Ovary (tissue), 10 donors: ENCODE measurements at places on chromosomes 2 and 18.

DNA sequence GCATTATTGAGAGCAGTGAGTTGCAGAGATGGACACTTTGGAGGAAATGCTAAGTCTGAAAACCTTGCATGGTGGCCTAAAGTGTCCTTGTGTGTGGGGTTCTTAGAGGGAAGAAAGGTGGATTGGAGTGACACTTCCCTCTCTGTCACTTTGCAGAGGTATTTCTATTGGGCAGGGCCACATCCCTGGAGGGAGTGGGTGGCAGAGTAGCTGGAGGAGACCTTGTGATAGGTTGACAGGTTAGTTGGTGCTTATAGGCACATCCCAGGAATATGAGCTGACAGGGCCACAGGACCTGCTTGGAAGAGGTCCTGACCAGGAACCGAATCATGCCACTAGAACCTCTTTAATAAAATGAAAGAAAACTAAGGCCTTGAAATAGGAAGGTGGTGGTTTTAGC, 972 bp upstream of the IGFBP5 start:
- DNase-seq: no peak

GRCh38 chr2:154261473-154262027, 389.8 kb downstream of the GALNT13 start:
- no peak for DNase-seq

DNA sequence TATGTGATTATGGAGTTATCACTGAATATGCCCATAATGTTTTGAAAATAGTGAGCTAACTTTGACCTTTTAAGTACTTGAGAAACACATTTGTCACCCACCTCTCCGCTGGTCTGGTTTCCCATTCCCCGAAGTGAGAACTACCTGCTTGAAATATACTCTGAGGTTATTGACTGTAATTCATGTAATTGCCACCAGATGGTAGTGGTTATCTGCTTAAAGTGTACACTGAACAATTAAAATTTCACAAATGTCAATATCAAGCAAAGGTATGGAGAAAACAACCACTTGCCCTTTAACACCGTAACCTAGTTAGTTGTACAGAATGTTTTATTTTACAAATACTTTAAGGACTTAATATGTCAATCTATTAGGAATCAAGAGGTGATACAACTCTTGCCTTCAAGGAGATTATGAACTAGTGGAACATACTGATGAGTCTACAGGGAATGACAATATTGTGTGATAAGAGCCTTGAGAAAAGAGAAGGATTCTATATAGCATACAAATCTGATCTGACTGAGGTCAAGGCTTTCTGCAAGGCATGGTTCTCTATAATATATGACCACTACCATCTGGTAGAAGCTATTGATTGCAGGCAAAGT, 316.8 kb upstream of the KCNH7 start:
- DNase-seq: no peak

GRCh38 chr2:230323385-230324106, 3.4 kb upstream of the SP140L start:
- no peak for DNase-seq

DNA sequence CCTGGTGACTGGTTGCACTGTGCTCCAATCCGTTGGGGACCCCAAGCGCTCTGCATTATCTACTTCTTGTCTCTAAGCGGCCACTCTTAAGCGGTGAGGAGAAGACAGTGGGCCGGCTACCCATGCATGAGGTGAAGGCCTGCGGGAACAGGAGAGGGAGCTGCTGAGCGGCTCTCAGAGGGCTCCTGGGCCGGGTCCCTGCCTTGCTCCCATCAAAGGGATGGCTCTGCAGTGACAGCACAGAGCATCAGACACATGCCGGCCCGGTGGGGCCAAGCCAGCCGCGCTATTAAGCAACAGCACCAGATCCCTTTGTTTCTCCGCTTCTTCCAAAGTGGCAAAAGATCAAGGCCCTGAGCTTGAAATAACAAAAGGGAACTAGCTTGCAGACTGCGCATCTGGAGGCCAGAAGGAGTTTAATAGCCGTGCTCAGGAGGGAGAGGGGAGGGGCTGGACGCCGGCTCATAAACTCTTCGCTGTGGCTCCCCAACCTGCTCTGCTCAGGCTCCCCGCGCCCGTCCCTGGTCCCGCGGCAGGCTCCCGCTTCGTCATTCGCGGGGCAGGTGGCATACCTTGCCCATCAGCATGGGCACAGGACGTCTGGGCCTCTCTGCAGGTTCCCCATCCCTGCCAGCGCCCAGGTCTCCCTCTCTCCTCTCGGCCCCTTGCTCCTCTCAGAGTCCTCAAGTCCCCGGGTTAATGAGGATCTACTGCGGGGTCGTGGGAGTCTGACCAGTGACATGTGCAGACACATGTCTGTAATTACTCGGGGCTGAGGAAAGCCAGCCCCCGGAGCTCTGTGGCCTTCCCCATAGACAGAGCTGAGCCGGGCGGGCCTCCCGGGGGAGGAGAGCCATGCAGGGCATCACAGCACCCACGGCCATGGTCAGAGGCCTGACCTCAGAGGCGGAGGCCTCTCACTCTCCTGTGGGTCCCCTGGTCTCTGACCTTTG, 96.7 kb downstream of the ASB1 start:
- DNase-seq: peak; percentile 85

- no peak for DNase-seq
These were observed 624.3 kb upstream of the FANCL start for GRCh38 chr2:58865436-58865835.

GRCh38 chr2:218882866-218883366, 2.3 kb downstream of the WNT10A start:
- DNase-seq: no peak

DNA sequence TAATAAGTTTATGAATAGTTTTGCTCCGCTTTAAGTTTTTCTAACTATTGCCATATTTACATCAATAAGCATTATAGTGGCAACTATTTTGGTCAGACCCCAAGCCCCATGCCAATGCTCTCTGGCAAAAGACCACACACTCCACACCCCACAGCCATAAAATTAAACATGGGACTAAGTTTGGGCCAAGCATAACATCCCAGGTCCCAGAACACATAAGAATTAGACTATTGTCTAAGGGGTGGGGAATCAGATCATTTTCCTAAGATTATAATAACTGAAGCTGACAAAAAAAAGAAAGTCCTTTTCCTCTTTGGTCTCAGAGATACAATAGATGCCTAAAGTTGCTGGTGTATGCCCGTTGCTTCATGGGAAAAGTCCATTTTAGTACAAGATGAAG, 46.3 kb downstream of the EXOC6B start:
- no peak for DNase-seq

DNA sequence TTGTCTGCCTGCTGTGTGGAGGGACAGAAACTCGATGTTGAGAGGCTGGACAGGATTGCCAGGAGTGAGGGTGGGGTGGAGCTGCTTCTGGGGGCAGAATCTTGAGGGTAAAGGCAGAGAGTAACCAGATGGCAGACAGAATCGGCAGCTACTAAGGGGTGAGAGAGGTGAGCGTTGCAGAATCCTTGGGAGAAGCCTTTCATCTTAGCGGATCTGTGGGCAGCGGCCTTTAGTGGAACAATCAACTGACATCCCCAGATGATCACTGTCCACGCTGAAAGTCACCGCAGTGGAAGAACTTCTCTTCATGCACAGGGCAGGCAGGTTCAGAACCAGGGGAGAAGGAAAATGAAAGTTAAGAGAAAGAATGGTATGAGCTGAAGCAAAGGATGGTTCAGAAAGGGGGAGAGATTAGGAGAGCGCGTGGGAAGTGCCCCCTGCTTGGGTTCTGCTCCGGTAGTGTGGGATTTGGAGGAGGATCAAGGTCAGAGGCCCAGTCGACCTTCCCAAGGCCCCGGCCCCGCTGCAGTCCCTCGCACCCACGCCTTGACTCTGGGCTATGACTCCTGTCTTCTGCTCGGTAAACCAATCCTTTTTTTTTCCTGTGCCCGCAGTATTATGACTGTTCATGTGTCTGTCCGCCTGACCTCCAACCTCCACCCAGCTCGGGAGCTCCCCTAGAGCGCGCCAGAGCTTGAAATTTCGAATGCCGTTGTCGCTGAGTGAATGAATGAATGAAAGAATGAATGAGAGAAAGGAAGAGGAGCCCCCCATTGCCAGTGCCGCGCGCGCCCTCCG, 584 bp downstream of the BOLA3 start:
- DNase-seq: no peak

DNA sequence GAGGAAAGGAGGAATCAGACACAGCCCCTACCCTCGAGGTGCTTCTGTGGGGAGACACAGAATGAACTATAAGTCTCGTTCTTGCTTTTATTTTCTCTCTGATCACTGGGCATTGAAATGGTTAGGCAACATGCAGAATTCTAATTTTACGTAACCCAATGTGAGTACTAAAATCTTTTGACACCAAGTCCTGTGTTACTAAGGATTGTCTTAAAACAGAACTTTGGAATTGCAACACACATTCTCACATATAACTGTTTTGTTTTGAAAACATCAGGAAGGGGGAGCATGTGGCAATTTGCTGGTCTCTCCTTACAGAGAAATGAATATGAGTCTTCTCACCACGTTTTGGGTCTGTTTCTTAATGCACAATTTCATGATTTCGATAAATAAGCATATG, 23.6 kb upstream of the SULT1C4 start:
- no peak for DNase-seq

GRCh38 chr2:215020283-215020682, 118.1 kb downstream of the ABCA12 start:
- DNase-seq: no peak

DNA sequence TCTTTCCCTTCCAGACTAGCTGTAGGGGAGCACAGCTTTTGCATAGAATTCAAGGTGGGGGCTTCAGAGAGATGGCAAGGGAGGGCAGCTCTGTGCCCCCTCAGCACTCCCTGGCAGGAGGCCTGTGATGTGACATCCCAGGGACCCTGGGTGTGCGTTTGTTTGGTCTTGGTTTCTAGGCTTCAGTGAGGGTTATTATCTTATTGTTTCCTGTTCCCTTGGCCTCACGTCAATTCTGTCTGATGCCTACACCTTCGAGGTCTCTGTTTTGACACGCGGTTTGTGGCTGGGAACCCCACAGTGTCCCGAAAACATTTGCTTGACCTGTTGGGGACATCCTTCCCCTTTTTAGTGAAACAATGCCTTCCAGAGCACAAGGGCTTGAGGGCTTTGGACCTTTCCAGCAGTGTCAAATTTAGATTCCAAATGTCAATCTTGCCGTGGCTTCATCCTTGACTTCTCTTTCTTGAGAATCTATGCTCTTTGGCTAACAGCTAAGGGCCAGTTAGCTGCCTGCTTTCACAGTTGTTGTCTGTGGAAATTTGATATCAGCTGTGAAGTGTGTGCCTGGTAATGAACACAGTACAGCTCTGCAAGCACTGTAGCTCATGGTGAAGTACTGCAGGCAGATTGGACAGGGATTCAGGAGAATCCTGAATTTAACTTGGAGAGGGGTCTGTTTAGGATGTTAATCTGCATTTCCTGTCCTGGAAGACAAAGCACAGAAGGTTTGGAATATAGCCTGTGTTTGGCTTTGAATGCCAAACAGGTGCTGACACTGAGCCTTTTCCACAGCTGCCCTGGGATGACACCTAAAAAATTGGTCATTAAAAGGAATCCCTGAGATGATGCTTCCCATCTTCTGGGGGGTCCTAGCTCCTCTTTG, 108.2 kb upstream of the CXCR4 start:
- no peak for DNase-seq

DNA sequence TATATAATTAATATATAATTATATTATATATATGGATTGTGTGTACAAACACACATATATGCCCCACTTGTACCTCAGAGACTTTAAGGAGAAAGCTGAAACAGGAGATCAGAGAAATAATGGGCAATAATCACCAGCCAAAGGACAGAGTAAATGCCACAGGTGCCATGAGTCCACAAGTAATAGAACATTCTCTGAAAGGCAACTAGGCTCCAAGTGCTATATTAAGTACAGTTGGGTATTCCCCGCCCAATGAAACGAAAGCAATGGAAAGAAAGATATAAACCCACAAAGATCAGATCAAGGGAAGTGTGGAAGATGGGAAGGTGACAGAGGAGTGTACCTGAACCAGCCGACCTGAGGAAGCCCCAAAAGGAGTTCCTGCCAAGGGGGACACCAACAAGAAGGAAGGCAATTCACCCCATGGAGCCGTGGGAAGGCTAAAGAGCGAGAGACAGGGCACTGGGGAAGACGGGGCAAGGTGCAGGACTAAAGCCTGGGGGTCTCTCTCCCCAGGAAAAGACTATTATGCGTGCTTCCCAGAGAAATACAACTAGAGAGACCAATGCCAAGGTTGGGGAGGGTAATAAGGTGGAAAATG, 19.0 kb downstream of the DYM start:
- DNase-seq: no peak

DNA sequence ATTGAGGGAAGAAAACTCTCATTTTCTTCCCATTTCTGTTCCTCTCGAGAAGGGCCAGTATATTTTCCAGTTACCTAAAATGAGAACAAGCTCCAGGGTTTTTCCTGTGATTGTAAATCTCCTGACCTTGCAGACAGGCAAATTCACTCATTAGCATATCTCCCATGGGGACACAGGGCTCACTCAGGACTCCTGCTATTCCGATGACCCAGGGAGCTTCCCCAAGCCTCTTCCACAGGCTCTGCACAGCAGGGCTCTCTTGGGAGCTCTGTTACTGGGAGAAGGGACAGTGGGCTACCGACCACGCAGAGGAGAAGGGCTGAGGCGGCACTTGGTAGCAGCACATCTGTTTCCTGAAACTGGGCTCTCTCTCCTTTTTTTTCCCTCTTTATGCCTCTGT, 135.2 kb upstream of the CAPN13 start:
- no peak for DNase-seq

GRCh38 chr2:1784087-1784486, 39.8 kb upstream of the PXDN start:
- DNase-seq: no peak

DNA sequence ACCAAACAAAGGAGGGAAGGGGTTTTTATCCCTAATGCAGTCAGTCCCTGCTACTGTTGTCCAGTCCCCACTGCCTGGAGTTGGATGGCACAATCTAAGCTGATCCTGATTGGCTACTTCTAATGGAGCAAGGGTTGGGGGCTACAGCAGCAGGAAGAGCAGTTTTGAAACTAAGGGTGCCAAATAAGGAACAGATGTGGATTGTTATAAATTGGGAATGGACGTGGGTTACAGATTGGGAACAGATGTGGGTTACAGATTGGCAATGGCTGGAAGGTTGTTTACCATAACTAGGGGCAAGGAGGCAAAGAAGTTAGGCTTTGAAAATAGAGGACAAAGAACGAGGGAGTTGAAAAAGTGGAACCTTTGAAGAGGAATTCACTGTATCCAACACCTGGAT, 16.0 kb upstream of the PROM2 start:
- DNase-seq: no peak

GRCh38 chr2:158817588-158817987, 22.5 kb downstream of the DAPL1 start:
- no peak for DNase-seq

DNA sequence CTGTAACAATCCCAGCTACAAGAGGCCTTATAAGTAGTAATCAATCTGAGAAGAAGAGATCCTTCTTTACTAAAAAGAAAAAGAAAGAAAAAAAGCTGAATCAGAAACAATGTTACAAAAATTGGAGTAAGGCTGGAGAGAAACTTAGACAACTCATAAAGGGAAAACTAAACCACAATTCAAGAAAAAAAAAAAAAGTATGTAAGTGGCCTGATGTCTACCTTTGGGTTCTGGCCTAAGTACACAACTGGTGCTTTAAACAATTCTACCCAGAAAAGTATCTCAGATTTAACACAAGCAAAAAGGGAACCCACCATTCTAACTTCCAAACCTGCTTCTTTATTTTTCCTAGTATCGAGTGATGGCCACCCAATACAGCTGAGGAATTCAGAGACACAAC, 45.3 kb downstream of the ZNF521 start:
- no peak for DNase-seq
